ENCODE measurements at places on chromosomes 5 and 9.

GRCh38 chr5:148746826-148747535 is 79.4 kb upstream of the ADRB2 start:
- no peak for DNase-seq

- peak; percentile 6 for DNase-seq
Observed at GRCh38 chr9:83062651-83063527, at the start of gene RASEF. RASEF (minus strand) TSS chr9:83063142; CDS start chr9:83062867, 275 bp downstream.

GRCh38 chr9:99595796-99596195 is 225.9 kb upstream of the NR4A3 start:
- no peak for DNase-seq

GRCh38 chr9:116450378-116451139 is 236.5 kb upstream of the TRIM32 start:
- DNase-seq = peak; percentile 94

DNA sequence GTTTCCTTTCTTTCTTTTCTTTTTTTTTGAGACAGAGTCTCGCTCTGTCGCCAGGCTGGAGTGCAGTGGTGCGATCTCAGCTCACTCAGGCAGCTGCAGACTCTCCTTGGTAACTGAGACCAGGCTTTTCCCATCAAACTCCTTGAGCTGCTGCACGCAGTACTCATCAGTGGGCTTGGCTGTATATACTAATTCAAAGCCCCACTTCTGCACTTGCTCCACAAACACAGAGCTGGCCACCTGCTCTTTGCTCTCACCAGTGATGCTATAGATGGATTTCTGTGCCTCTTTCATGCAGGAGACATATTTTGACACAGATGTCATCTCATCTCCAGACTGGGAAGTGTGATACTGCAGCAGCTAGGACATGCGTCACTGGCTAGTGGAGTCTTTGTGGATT is 252.7 kb downstream of the AP3B1 start:
- no peak for DNase-seq
